Heart left ventricle (tissue), 16 donors: ENCODE measurements at places on chromosomes 6 and 20. TPM values are rescaled to one million over a fixed set of nuclear protein-coding genes. Genes with fewer than 3 reads are reported as not detected.

Gene CGA
- not detected for total RNA-seq

Gene FYN
- 64.6 TPM for total RNA-seq

Gene DYNLT2
- 0.82 TPM for total RNA-seq

Gene USP49
- total RNA-seq, result 1.2 TPM

Gene DDX43
- 0.25 TPM for total RNA-seq

Gene OSTM1
- 54.5 TPM for total RNA-seq

Gene RIPPLY2
- total RNA-seq, result not detected

Gene C6orf132
- total RNA-seq, result 2.2 TPM

Gene GRM4
- not detected for total RNA-seq

Gene RIPK1
- 9.5 TPM for total RNA-seq

Gene CRISP2
- total RNA-seq, result not detected

Gene NEDD9
- total RNA-seq, result 14.3 TPM
